ENCODE measurements at places on chromosomes 1 and 21.

GRCh38 chr21:36615274-36615964 is 83.5 kb upstream of the SIM2 start:
- no peak for DNase-seq

- no peak for DNase-seq
These were observed 201.6 kb upstream of the PTBP2 start for GRCh38 chr1:96519851-96520578.

DNA sequence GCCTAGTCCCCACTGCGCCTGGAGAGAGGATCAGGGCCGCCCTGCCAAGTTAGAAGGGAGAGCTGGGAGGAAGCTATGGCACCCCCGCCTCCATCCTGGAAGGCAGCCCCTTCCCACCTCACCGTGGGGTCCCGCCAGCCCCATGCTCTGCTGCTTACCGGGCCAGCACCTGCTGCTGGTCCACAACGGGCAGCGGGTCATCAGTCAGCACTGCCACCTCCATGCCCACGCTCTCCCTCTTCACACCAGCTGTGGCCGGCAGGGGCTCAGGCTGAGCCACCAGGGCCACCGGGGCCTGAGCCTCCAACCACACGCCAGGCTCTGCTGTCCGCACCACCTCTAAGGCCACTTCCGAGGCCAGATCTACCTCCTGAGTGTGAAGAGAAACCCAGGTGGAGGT is 23.5 kb upstream of the DDOST start:
- DNase-seq = no peak

- no peak for DNase-seq
These were observed 307.3 kb downstream of the PTPRU start for GRCh38 chr1:29543586-29543985.

DNA sequence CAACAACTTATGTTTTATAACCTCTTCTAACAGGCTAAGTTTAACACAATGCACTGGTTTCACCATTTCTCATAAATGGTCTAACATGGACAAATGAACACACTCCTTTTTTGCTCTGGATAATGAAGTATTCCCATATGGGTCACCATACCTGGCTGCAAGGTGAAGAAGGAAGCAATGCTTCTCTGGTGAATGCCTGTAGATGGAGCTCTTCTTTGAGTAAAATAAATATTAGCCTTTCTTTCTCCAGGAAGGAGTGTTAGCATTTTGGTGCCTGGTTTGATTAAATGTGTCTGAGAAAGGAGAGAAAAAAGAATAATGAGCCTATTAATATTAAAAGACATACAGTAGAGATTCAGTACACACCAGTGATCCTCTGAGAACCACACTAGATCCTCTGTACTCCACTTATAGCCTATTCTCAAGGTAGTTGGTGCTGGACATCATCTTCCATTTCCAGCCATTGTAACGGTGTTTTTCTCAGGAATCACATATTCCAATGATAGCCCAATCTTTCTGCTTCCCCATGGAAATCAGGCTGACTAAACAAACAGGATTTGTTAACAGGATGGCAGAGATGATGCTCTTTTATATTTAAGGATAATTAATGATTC is 17.6 kb downstream of the MTFR1L start:
- no peak for DNase-seq

GRCh38 chr1:61132176-61132638 is 49.8 kb downstream of the NFIA start:
- DNase-seq = no peak

- no peak for DNase-seq
These were observed 46.2 kb downstream of the DISP1 start for GRCh38 chr1:222861062-222861461.

DNA sequence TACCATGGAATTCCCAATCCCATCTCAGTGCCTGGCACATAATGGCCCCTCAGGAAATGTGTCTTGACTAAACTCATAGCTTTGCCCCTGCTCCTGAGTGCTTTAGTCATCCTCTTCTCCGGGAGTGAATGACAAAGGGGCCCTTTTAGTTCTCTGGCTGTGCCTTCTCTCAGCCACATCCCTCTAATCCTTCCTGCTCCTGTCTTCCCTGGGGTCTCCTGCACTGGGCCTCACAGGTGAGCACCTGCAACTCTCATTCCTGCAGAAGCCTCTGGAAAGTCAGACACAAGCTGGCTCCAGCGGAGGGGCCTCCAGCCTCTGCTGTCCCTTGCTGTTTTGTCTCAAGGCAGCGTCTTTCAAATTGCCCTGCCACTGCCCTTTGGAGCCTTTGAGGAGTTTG is 14.0 kb upstream of the ETV3L start:
- no peak for DNase-seq

DNA sequence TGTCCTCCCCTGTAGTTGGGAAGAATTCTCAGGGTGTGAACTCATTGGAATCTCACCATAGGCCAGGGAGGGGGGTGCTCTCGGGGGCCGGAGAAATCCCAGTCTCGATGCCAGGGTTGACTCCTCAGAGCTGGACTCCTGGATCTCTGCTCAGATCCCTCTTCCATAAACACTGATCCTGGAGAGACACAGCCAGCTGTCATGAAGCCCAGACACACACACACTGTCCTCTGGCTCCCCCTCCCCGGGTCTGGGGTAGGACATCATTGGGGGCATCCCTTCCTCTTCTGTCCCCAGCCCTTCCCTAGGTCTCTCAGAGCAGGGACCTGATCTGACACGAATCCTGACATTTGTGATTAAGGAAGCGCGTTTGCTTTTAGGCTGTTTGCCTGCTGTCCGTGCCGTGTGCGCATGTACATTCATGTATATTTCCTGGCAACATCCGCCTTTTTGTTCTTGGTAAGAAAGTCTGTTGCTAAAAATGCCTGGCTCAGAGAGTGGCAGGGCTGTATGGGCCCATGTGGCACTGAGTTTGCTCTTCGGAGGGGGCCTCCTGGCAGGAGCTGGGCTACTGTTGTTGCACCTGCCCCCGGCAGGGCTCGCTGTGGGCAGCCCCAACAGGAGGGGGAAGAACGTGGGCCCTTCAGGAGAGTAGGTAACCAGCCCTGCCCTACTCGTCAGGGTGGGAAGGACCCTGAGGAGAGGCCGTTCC is 45.4 kb upstream of the SELENON start:
- DNase-seq = no peak

GRCh38 chr21:39663742-39664492 is 51.2 kb downstream of the B3GALT5 start:
- no peak for DNase-seq

DNA sequence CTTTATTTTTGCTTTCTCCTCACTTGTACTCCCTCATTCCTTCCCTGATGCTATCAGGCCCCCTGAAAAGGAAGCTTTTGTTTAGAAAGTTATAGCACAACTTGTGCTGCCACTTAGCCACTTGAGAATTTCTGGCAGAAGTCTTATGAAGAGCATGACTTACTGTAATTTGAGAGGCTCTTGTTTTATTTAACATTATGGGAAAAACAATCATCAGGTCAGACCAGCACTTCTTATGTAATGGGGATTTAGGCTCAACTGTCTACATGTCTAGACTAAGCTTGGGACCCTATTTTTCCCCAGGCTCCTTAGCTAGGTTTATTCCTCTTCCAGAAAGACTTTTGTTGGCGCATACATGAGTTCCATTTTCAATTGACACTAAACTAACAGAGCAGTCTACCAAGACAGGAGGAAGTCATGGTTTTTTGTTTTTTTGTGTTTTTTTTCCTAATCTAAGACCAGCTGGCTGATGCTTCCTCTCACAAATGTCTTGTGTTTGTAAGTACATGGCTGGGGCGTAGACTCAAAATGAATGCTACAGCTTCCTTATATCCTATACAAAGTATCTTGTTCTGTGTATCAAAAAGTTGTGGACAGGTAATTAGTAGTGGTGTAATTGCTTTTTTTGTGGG is 31.5 kb downstream of the TNFSF4 start:
- peak; percentile 40 for DNase-seq

DNA sequence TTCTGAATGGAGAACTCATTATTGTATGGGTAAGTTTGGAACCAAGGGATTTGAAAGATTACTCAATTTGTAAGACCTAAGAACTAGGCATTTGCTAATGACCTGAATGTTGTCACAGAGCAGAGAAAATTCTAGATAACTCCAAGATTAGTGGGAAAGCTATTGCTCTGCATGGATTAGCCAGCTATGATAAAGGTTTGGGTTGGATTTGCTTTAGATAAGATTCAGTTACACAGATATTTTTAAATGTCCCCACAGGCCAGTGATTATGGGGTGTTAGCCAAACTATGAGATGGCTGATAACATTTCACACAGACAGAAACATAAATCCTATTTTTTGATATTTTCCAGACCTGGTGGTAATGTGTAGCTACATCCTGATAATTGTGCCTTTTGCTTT is 88.2 kb downstream of the NTPCR start:
- DNase-seq = no peak

GRCh38 chr1:78673120-78673519 is 23.5 kb downstream of the IFI44 start:
- DNase-seq = no peak

DNA sequence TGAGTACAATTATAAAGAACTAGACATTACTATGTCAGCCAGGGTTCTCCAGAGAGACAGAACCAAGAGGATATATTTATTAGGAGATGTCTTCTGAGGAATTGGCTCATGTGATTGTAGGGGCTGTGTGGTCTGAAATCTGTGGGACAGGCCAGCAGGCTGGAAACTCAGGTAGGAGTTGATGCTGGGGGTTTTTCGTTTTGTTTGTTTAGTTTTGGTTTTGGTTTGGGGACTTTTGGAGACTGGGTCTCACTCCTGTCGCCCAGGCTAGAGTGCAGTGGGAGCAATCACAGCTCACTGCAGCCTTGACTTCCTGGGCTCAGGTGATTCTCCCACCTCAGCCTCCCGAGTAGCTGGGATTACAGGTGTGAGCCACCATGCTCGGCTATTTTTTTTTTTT is 132.9 kb upstream of the ERRFI1 start:
- DNase-seq = no peak

- peak; percentile 80 for DNase-seq
These were observed 18.1 kb upstream of the COL18A1 start for GRCh38 chr21:45386728-45387371.

DNA sequence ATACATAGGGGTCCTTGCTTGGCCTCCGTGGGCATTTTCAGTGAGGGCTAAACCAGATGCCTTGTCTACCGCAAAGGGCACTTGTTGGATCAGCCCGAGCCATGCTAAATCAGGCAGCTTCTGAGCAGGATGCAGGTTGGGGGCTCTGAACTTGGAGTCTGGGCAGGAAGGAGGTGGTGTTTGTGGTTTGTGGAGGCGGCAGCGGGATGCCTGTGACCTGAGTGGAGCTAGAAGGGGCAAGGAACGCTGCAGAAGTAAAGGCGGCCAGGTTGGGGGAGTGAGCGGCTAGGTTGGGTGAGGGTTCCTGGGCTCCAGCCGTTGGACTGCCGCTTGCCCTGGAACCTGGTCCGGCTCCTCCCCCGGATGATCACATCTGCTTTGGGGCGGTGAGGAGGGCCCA is 183.9 kb downstream of the CAMTA1 start:
- DNase-seq = no peak

DNA sequence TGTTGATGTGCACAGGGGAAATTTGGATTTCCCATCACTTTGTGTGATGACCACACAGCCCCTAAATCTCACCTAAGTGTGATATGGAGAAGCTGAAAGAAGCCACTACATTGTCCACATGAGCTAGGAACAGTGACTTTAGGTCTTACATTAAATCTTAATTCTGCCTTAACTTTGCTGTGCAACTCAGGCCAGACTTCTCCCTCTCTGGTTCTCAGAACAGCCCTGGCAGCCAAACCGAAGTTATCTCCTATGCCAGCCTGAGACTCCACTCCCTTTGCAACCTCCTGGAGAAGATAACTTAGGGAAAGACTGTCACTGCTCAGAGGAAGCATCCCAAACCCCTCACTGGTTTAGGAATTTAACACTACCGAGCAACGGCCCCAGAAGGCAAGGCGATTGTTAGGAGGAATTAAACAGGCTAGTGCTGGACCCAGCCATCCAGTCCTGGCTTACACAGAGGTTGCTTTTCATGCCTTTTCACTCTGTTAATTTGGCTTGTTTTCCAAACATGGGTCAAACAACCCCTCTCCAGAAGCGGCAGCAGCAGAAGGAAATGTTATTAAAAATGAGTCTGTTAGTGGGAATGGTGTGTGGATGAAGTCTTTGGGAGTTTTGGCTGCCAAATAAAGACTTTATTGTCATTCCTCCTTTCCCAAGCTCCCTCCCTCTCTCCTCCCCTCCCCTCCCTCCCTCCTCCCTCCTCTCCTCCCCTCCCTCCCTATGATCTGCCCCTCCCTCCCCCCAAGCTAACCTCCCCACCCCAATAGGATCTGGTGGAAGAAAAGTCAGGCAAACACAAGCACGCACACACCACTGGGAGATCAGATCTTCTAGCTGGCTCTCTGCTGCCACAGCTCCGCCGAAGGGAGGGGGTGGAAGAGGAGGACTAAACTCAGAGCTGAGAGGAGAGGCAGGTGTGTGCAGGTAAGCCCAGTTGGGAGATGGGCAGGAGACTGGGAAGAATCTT is at the start of gene PRELP:
Gene PRELP, plus strand, starts transcription at position 795 of the 970 bp plus-strand sequence. CDS start 7,379 bp downstream, outside the sequence.
- no peak for DNase-seq

Data from skeletal muscle cell (primary cell).